ENCODE measurements at places on chromosomes 1 and 21. TPM values are rescaled to one million over a fixed set of nuclear protein-coding genes. Genes with fewer than 3 reads are reported as not detected.

The KRTAP19-1 gene
- not detected for total RNA-seq

DNA sequence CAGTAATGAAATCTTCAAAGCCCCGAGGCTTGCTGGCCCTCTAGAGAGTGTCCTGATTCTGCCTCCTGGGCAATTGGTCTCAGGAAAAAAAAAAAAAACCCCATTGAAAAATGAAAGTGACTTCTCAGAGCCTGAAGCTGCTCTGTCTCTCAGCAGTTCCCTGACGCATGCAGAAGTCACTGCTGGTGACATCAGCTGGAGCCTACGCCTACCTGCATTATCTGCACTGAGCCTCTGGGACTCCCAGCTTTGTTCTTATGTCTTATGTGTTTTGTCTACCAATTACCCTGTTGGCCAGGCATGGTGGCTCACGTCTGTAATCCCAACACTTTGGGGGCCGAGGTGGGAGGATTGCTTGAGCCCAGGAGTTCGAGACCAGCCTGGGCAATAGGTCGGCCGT is 10.1 kb upstream of the SLC25A33 start:
- peak; percentile 97 for ATAC-seq

The CLDN8 gene
- total RNA-seq = 0.23 TPM

The KLF17 gene
- total RNA-seq = not detected

The GBP5 gene
- total RNA-seq = 1.2 TPM

- ATAC-seq = no peak
Measured at GRCh38 chr1:50278961-50279360, 144.3 kb downstream of the DMRTA2 start.
